Panc1 (cell line): ENCODE measurements at places on chromosomes 5 and 9.

DNA sequence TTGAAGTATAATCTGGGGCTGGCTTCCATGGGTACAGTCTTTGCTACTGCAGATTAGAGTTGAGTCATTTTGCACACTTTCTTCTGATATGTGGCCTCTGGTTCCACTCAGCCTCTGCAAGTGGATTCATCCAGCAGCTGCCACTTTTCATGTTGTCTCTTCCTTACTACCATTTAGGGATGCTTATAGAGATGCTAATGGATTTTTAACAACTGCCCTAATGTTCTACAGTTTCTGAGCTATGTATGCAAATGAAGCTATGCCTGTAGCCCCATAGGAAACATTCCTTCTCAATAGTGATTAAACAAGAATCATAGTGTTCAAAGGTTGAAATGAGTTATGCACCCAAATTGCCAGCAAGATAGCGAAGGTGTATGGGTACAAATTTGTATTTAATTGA, 456.0 kb upstream of the ITGA1 start:
- no peak overlapping the region for H3K4me3 ChIP-seq
- H3K27me3 ChIP-seq = no peaks in the 10 kb centered on the region
- H3K27ac ChIP-seq = no peak overlapping the region
- DNase-seq = no peak
- no peaks in the 10 kb centered on the region; the same call in 1 of the 2 replicates for H3K36me3 ChIP-seq
- no peaks in the 10 kb centered on the region for H3K4me1 ChIP-seq

GRCh38 chr9:112097712-112098688, 77.1 kb downstream of the SUSD1 start:
- peak; percentile 38 for DNase-seq
- H3K27ac ChIP-seq = no peak overlapping the region
- H3K27me3 ChIP-seq = no peaks in the 10 kb centered on the region

- H3K4me3 ChIP-seq = no peak overlapping the region
- H3K4me1 ChIP-seq = no peaks in the 10 kb centered on the region
- no peaks in the 10 kb centered on the region for H3K27me3 ChIP-seq
- no peak overlapping the region for H3K27ac ChIP-seq
- DNase-seq = no peak
- H3K36me3 ChIP-seq = no peaks in the 10 kb centered on the region
Observed at GRCh38 chr5:144487207-144487606, 316.5 kb downstream of the KCTD16 start.

GRCh38 chr9:18190671-18191374, 283.1 kb upstream of the ADAMTSL1 start:
- H3K27me3 ChIP-seq = no peaks in the 10 kb centered on the region
- no peaks in the 10 kb centered on the region for H3K36me3 ChIP-seq
- DNase-seq = no peak
- no peak overlapping the region for H3K27ac ChIP-seq
- no peak overlapping the region for H3K4me3 ChIP-seq

DNA sequence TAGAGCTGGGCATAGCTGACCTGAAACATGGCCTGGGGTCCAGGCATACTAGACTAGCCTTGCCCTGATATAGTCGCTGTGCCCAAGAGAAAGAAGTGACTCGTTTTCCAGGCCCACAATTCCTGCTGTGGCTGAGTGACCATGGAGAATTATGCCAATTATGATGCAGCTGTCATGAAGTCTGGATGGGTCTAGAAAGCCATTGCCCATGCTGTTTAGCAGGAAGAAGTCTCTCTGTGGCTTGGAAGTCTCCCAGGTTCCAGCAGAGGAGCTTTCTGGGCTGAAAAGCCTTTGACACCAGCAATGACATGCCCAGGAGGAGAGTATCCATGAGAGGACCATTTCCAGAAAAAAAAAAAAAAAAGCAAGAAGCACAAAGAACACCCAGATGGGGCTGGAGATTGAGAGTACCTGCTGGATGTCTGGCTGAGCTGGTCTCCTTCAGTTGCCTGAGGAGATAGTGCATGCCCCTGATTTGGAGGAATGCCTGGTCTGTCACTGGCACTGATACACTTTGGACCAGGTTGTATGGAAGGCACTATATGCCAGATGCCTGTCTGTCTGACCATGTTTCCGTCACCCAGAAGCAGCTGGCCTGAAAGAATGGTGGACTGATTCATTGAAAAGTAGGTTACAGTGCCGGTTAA, 128.0 kb upstream of the EPB41L4A start:
- no peak for DNase-seq
- H3K27me3 ChIP-seq = no peaks in the 10 kb centered on the region
- no peaks in the 10 kb centered on the region for H3K36me3 ChIP-seq
- no peaks in the 10 kb centered on the region for H3K4me1 ChIP-seq
- H3K4me3 ChIP-seq = no peak overlapping the region

- peak overlapping the region; percentile 51; the same call in 1 of the 2 replicates for H3K27ac ChIP-seq
- H3K36me3 ChIP-seq = no peaks in the 10 kb centered on the region
- H3K27me3 ChIP-seq = no peaks in the 10 kb centered on the region
- DNase-seq = no peak
Observed at GRCh38 chr5:92371171-92371888, 988.2 kb upstream of the ARRDC3 start.

GRCh38 chr9:124208571-124208970, 49.2 kb upstream of the NEK6 start:
- H3K36me3 ChIP-seq = no peaks in the 10 kb centered on the region
- DNase-seq = no peak
- no peak overlapping the region for H3K27ac ChIP-seq
- peaks cover 8% of the 10 kb centered on the region; the same call in 1 of the 2 replicates for H3K4me1 ChIP-seq
- H3K4me3 ChIP-seq = no peak overlapping the region
- no peaks in the 10 kb centered on the region for H3K27me3 ChIP-seq

GRCh38 chr9:80382211-80382891, 810.6 kb downstream of the TLE4 start:
- no peaks in the 10 kb centered on the region for H3K36me3 ChIP-seq
- no peaks in the 10 kb centered on the region for H3K4me1 ChIP-seq
- DNase-seq = no peak
- no peak overlapping the region for H3K4me3 ChIP-seq

DNA sequence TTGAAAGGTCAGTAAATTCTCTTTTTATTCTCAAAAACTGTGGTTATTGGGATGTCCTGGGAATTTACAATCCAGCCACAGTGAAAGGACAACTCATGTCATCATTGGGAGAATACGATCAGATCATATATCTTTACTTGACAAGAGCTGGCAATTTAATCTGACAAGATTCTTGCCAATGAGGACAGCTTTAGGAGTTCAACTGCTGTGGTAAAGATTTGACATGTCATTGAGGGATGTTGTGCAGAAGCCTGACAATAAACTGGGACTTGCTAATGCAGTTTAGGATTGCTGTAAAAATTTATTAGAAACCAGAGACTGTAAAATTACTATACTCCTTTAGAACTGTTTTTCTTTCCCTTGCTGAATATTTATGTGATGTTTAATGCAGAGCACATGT, 1131.0 kb downstream of the MAT2B start:
- H3K4me1 ChIP-seq = no peaks in the 10 kb centered on the region
- DNase-seq = no peak
- H3K27me3 ChIP-seq = no peaks in the 10 kb centered on the region
- no peaks in the 10 kb centered on the region for H3K36me3 ChIP-seq
- no peak overlapping the region for H3K27ac ChIP-seq

- no peaks in the 10 kb centered on the region for H3K4me1 ChIP-seq
- no peak overlapping the region for H3K27ac ChIP-seq
- no peak overlapping the region for H3K4me3 ChIP-seq
- no peak for DNase-seq
- H3K36me3 ChIP-seq = no peaks in the 10 kb centered on the region
- no peaks in the 10 kb centered on the region for H3K27me3 ChIP-seq
Observed at GRCh38 chr9:124526174-124526573, 19.0 kb upstream of the NR5A1 start.

DNA sequence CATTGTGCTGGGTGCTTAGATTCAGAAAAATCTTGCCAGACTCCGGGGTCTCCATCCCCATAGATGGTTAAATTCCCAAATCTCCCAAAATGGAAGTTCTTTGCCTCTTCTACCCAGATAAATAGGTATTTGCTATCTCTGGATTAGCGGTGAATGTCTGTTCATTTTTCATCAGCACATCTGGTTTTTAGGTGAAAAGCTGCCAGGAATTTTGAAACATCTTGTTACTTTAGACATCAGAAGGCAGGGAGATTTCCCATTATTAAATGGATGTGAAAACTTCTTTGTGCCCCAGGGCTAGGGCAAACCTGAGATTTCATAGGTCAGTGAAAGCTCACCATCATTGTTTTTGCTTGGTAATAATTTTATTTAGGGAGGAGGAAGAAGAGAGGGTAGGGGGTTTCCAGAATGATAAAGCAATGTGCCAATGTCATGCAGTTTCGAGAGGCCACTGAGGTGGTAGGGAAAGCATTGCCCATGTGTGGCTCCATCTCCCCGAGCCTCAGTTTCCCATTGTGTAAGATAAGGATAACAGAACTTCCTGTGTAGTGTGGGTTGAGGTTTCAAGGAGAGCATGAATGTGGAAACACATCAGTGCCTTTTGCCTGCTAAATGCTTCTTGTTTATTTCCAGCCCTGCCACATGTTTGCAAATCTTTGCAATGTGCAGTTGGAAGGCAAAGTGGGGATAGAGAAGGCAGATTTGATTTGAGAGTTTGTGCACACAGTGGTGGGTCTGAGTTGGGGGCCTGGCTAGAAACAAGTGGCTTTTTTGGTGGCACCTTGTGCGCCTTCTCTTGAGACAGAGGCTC, 147.2 kb upstream of the KLF4 start:
- DNase-seq = no peak
- no peak overlapping the region for H3K4me3 ChIP-seq
- no peak overlapping the region for H3K27ac ChIP-seq

- no peak for DNase-seq
- no peaks in the 10 kb centered on the region for H3K27me3 ChIP-seq
- H3K4me1 ChIP-seq = peaks cover 3% of the 10 kb centered on the region; the same call in 1 of the 2 replicates
- peak overlapping the region; percentile 78 for H3K4me3 ChIP-seq
Observed at GRCh38 chr9:5626727-5627634, 1.9 kb upstream of the RIC1 start.

GRCh38 chr5:5755888-5756287, 333.4 kb downstream of the ICE1 start:
- H3K27me3 ChIP-seq = no peaks in the 10 kb centered on the region
- H3K36me3 ChIP-seq = no peaks in the 10 kb centered on the region
- H3K4me3 ChIP-seq = no peak overlapping the region

DNA sequence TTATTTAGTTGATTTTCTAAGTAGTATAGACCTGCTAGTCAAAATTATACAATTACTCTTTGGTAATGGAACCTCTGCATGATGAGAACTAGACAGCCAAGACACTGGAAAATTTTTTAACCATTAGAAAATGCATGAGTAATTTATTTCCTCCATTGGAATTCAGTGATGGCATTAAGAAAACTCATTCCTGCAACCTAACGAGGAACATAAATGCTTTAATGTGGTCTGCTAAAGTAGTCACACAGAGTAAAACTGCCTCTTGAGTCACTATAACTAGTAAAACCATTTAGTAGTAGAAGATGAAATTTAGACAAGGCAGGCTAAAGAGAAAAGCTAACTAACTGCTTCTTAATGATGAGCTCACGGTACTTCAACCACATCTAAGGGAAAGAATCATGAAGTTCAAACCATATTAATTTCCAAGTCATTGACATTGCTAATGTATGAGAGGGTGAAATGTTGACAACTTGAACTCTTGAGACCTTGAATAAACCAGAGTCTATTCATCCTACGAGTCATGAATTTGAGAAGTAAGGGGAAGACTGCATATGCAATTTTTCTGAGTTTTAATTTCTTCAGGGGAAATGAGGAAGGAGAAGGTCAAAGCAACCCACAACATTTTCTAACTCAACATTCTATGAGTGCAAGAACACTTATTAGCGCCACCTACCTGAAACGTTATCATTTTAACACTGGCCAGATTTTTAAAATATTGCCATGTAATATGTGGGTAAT, 74.4 kb downstream of the GLIS3 start:
- no peak overlapping the region for H3K27ac ChIP-seq
- no peaks in the 10 kb centered on the region for H3K27me3 ChIP-seq
- no peak overlapping the region for H3K4me3 ChIP-seq
- no peaks in the 10 kb centered on the region for H3K4me1 ChIP-seq
- DNase-seq = no peak

- H3K27me3 ChIP-seq = no peaks in the 10 kb centered on the region
- H3K4me1 ChIP-seq = no peaks in the 10 kb centered on the region
- DNase-seq = no peak
- H3K27ac ChIP-seq = no peak overlapping the region
- no peaks in the 10 kb centered on the region for H3K36me3 ChIP-seq
Observed at GRCh38 chr9:76289042-76289441, 105.2 kb downstream of the RFK start.

GRCh38 chr5:174364676-174365075, 319.2 kb downstream of the NSG2 start:
- no peaks in the 10 kb centered on the region for H3K4me1 ChIP-seq
- no peak overlapping the region for H3K4me3 ChIP-seq
- no peaks in the 10 kb centered on the region for H3K36me3 ChIP-seq
- no peak overlapping the region for H3K27ac ChIP-seq

- no peak overlapping the region for H3K4me3 ChIP-seq
- H3K4me1 ChIP-seq = no peaks in the 10 kb centered on the region
Observed at GRCh38 chr5:79420248-79420647, 93.7 kb downstream of the HOMER1 start.

- H3K27me3 ChIP-seq = no peaks in the 10 kb centered on the region
- H3K36me3 ChIP-seq = no peaks in the 10 kb centered on the region
- H3K27ac ChIP-seq = no peak overlapping the region
- H3K4me3 ChIP-seq = no peak overlapping the region
Observed at GRCh38 chr5:51829691-51830090, 446.4 kb downstream of the ISL1 start.

DNA sequence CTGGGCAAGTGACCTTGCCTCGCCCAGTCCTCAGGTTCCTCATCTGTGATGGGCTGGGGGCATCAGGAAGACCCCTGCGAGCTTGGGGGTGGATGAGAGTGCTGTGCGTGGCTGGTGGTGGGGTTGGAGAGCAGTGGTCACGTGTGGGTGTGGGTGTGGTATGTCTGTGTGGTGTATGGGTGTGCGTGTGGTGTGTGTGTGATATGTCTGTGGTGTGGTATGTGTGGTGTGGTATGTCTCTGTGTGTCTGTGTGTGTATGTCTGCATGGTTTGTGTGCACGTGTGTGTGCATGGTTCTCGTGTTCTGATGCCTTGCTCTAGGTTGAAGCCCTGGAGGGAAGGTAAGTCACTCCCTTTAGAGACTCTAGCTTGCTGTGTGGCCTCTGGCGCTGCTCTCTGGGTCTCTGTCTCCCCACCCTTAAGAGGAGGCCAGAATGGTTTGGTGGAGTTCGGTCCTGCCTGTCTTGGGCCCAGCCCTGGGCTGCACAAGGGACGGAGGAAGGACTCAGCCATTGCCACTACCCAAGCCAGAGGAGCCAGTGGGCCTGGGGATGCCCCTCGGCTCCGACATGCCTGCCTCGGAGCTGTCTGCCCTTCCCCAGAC, 87.0 kb downstream of the RXRA start:
- H3K4me1 ChIP-seq = peaks cover 20% of the 10 kb centered on the region
- no peak overlapping the region for H3K4me3 ChIP-seq
- DNase-seq = no peak
- H3K27ac ChIP-seq = no peak overlapping the region

GRCh38 chr9:97511655-97512427, 10.4 kb downstream of the TMOD1 start:
- peaks cover 9% of the 10 kb centered on the region; the same call in 1 of the 2 replicates for H3K4me1 ChIP-seq
- DNase-seq = no peak
- no peak overlapping the region for H3K27ac ChIP-seq
- no peaks in the 10 kb centered on the region for H3K27me3 ChIP-seq
- H3K4me3 ChIP-seq = no peak overlapping the region
- no peaks in the 10 kb centered on the region for H3K36me3 ChIP-seq
